Posterior vena cava (tissue), 2 donors: ENCODE measurements at places on chromosomes 2 and 18. TPM values are rescaled to one million over a fixed set of nuclear protein-coding genes. Genes with fewer than 3 reads are reported as not detected.

- peak; percentile 70 for DNase-seq
Measured at GRCh38 chr2:10475811-10476660, 27.9 kb upstream of the ODC1 start.

ST8SIA3 gene
- total RNA-seq: not detected

- no peak for DNase-seq
Measured at GRCh38 chr2:240818293-240819125, 1.5 kb downstream of the KIF1A start.

DNA sequence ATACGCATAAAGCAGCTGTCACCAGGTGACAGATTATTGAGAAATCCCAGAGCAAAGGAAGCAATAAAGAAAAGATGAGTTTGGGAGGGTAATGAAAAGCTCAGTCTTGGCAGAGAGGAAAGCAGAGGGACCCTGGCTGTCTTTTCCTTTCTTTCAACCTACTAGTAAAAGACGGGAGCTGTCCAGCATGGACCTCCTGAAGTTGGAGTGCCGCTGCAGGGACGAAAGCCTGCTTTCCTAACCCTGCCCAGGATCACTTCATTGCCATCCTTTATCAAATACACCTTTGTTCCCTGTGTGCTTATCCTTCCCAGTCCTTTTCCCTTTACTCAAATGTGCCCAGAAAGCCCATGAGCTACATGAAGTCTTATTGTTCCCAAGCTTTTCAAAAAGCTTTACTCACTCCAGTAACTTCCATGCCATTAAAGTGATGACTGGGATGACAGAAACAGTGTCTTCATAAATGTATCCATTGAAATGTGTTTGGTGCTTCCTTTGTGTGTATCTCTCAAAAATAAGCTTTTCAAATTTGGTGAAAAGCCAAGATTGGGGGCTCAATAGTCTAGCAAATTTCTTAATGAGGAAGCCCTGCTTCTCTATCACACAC lies 3.7 kb upstream of the SPR start:
- peak; percentile 70 for DNase-seq

GRCh38 chr18:59951591-59951990 lies 51.8 kb downstream of the PMAIP1 start:
- no peak for DNase-seq
